ENCODE measurements at places on chromosomes 2 and 18. TPM values are rescaled to one million over a fixed set of nuclear protein-coding genes. Genes with fewer than 3 reads are reported as not detected.

GPR35 gene
- not detected for total RNA-seq

GRCh38 chr2:52976143-52976949 is 791.3 kb upstream of the CHAC2 start:
- DNase-seq = no peak
- no peak overlapping the region for H3K4me3 ChIP-seq
- H3K27me3 ChIP-seq = no peaks in the 10 kb centered on the region

DNA sequence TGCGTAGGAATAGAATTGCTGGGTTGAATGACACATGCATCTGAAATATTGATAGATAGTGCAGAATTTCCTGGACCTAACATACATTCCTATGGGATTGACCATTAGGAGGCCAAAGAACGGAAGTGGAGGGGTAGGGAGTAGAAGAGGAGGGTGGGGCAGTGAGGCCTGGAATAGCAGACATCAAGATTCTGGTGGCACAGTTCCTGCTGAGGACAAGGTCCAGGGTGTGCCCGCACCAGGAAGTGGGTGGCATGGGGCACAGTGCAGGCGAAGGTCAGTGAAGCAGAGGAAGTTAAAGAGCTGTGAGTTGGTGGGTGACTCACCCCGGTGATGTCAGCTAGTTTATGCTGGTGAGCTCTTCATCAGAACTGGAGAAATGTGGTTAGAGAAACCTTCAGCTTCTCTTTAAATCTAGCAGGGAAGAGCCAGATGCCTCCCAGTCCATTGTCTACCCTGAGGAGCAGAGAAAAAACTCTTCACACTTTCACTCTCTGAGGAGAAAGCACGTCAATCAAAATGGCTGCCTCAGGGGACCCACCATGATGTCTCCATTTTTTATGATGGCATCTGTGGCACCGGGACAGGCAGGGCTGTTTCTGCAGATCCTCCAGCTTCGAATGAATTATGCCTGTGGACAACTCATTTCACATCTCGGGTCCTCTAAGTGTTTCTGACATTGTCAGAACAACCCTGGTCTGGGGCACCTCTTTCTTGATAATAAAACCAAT is 55.9 kb upstream of the CTLA4 start:
- peak; percentile 76 for DNase-seq
- no peaks in the 10 kb centered on the region for H3K27me3 ChIP-seq
- H3K36me3 ChIP-seq = no peaks in the 10 kb centered on the region
- H3K27ac ChIP-seq = peak overlapping the region; percentile 1
- no peaks in the 10 kb centered on the region for H3K4me1 ChIP-seq

GRCh38 chr2:184178229-184178628 is 420.1 kb upstream of the ZNF804A start:
- no peaks in the 10 kb centered on the region for H3K27me3 ChIP-seq
- H3K36me3 ChIP-seq = no peaks in the 10 kb centered on the region
- no peak overlapping the region for H3K4me3 ChIP-seq
- H3K4me1 ChIP-seq = no peaks in the 10 kb centered on the region

All from ascending aorta (tissue), 2 donors.